Posterior cingulate gyrus (tissue), 11 donors: ENCODE measurements at places on chromosomes 2 and 18.

DNA sequence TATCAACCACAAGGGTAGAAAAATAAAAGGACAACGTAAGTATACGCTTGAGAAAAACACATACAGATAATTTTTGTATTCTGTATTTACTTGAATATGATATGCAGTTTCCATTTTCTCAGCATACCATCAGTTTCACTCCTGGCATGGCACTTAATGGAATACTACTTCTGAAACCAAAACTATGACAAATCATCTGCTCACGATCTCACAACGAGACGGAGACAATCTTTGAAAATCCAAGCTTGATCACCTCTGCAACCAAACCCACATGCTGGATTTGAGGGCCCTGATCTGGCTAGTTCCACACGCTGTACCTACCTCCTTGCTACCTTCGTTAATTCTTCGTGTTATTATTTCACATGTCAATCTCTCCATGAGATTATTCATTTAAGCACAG, 387.6 kb downstream of the NBAS start:
- no peak for DNase-seq

- no peak for DNase-seq
Observed at GRCh38 chr18:25724997-25725396, 365.4 kb downstream of the SS18 start.

DNA sequence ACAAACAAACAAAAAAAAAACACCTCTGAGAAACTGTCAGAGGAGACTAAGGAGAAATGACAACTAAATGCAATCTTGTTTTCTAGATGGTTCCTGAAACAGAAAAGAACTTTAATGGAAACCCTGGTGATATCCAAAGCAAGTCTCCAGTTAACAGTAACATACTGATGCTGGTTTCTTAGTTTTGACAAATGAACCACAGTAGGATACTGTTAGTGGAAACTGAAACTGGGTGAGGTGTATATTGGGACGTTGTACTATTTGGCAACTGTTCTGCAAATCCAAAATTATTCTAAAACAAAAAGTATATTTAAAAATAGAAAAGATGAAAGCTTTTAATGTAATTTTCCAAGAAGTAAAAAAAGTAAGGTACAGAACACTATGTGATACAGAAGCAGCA, 11.4 kb downstream of the SESTD1 start:
- DNase-seq, result no peak

DNA sequence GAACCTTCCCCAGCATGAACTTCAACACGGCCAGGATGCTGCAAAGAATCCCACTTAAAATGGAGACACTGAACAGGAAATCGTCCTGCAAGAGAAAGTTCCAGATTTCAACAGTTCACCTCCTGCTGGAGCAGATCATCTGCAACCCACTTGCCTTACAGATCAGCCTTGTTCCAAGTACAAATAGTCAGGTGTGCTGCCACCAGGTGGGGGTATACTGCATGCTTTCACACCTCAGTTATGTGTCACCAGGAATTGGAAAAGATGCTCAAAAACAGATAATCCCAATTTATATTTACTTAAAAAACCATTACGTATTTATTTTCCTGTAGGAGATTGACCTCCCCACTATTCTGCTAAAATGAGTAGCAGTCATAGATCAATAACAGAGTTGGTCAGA, 212.3 kb downstream of the MGAT5 start:
- no peak for DNase-seq

GRCh38 chr2:138107288-138107687, 143.0 kb downstream of the HNMT start:
- DNase-seq, result no peak

GRCh38 chr2:173148520-173148919, 72.9 kb downstream of the MAP3K20 start:
- DNase-seq, result no peak

- DNase-seq, result no peak
Observed at GRCh38 chr2:102058293-102058833, 66.6 kb downstream of the IL1R2 start.

DNA sequence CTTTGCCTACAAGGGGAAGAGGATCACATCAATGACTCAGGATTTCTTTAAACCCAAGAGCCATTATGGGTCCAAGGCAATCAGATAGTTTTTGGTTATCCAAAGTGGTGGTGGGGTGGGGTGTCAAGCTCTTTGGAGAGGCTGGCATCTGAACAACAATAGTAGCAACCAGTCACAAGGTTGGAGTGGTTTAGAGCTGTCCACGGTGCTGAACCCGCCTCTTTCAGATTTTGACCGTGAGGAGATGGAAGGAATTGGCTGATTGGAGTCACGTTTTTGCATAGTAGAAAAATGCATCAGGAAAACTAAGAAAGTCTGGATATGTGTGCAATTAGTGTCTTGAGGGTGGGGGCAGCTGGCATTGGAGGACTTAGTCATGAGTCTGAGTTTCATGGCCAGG, 159.9 kb downstream of the LOXHD1 start:
- peak; percentile 17 for DNase-seq

- DNase-seq, result no peak
Observed at GRCh38 chr2:20589975-20590703, 60.8 kb downstream of the HS1BP3 start.

GRCh38 chr2:96622544-96622943, 15.6 kb downstream of the KANSL3 start:
- DNase-seq, result no peak

DNA sequence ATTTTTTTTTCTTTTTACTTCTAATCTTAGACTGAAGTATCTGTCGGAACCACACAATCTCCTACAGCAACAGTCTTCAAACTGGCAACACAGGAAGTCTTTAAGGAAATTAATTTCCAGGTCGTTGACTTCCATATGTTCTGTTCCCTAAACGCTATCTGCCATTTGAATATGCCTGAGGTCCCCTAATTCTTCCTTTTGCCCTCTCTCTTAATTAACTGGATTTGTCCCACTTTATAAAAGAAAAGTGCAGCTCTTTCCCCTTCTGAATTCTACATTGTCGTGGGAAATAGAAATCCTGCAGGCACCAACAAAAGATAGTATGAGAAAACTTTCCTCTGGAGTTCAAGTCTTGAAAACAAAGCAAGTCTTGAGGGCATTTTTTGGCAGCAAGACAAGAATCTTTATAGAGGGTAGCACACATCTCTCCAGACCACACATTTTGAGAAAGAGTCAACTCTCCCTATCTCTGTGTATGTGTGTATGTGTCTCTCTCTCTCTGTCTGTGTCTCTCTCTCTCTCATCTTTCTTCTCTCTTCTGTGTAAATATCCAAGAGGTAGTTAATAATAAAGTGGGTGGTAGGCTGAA, 879.8 kb downstream of the SOCS6 start:
- no peak for DNase-seq

GRCh38 chr2:32812316-32812715, 134.4 kb upstream of the LTBP1 start:
- no peak for DNase-seq

- DNase-seq, result no peak
Observed at GRCh38 chr2:216194013-216194412, 84.9 kb downstream of the XRCC5 start.

DNA sequence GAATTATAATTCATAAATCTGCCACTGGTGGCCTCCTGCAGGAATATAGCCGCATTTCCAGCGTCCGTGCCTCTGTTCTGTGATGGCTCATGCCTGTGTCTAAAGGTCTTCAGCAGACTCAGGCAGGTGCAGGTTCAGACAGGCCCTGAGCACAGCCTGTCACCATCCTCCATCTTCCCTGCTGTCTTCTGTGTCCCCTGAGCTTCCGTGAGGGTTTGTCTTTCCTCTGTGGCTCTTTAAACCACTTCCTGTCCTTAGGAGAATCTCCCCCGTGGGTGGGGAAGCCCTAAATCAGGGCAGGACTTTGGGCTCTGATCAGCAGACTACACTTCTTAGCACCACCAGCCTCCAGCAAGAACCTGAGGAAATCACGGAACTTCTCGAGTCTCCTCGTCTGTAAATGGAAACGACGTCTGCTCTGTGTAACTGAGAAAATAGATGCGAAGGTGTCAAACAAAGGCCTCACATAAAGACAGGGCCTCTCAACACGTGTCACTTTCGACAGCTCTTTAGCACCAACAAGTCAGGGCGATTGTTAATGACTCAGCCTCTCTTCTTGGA, 24.1 kb upstream of the NFATC1 start:
- no peak for DNase-seq

- DNase-seq, result no peak
Observed at GRCh38 chr2:187369471-187369870, 78.6 kb downstream of the CALCRL start.

DNA sequence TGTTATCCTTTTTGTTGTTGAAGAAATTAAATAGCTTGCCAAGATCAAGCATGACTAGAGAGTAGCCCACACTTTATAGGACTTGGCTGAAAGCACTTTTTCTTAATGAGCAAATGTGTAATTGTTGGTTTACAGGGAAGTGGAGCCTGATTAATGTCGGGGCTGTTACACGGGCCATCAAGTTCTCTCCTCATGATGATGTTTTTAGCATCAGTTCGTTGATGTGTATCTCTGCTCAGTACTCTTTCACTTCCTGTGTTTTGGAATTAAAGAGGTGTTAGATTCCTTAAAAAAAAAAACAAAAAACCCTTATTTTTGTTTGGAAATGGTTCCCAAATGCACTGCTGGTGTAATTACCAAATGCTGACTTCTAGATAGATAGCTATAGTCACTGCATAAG, 114.2 kb downstream of the PTPRM start:
- no peak for DNase-seq

DNA sequence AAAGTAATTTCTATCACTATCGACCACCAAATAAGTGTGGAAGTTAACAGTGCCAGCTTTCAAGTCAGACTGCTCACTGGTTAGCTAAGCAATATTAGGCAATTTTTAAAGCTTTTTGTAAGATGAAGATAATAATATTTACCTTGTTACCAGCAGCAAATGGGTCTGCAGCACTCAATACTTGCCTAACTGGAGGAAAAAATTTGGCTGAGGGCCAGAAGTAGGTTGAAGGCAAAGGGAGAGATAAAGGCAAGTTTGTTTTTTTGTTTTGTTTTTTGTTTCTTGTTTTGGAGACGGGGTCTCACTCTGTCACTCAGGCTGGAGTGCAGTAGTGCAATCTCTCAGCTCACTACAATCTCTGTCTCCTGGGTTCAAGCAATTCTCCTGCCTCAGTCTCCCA, 675.9 kb downstream of the DPP10 start:
- DNase-seq, result no peak

DNA sequence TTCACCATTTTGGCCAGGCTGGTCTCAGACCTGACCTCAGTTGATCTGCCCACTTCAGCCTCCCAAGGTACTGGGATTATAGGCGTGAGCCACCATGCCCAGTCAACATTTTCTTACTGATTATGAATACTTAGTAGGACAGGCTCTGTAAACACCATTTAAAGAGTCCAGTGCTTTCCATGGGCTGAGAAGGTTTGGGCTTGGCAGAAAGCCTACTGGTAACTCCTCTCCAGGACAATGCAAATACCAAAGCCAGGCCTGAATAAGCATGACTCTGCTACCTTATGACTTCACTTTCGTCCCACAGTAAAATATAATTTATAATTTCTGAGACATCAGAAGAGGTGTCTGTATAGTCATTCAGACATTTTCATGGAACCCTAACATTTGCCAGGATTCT, 60.2 kb upstream of the FAM117B start:
- no peak for DNase-seq

GRCh38 chr2:232030229-232030628, 68.7 kb downstream of the DIS3L2 start:
- no peak for DNase-seq

DNA sequence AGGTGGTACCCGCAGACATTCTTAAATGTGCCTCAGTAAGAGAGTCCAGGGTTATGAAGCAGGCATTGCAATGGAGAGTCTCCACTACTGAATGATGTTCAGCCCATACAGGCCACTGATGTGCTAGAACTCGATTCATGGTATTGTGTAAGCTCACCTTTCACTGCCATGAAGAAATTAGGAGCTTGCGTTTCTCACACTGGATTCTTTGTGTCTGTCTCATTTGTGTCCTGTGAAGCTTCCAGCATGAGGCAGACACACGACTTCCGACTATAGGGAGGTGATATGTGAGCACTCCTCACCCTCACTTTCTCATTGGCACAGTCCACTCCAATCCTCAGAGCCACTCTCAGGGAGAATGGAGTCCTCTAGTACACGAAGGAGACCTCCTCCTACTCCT, 677.4 kb upstream of the RAB6C start:
- DNase-seq, result no peak

- DNase-seq, result no peak
Observed at GRCh38 chr18:31454066-31454708, 6.6 kb downstream of the DSG3 start.

DNA sequence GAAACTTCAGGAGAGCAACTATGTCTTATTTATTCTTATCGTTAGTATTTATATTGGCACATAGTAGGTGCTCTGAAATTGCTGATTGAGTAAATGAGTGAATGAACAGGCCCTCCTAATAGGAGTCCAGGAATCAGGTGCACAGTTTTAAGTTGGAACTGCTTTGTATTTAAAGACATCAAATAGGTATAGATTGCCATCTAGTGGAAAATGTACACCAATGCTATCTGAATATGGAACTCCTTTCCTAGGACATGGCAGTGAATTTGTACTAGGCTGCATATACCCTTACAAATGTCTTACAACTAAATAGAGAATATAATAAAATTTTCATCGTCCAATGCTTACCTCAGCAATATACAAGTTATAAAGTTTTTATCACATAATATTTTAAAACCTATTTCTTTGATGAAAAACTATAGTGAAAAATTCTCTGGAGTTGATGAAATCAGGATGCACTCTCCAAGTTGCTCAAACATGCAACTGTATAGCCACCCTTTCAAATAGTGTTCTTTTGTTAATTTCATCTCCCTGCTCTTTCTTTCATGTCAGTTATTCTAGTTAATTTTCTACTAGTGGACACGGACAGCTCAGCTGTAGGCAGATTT, 318.9 kb upstream of the SYT4 start:
- DNase-seq, result no peak

DNA sequence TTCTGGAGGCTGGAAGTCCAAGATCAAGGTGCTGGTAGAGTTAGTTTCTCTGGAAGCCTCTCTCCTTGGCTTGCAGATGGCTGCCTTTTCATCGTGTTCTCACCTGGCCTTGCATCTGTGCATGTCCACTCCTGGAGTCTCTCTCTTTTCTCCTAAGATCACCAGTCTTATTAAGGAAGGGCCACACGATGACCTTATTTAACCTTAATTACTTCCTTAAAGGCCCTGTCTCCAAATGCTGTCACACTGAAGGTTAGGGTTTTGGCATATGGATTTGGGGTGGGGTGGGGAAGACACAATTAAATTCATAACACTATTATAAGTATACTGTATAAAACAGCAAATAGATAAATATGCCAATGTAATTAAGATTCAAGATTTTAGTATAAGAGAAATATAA, 402.4 kb upstream of the HS6ST1 start:
- no peak for DNase-seq

- no peak for DNase-seq
Observed at GRCh38 chr2:23624378-23624777, 239.4 kb downstream of the KLHL29 start.

DNA sequence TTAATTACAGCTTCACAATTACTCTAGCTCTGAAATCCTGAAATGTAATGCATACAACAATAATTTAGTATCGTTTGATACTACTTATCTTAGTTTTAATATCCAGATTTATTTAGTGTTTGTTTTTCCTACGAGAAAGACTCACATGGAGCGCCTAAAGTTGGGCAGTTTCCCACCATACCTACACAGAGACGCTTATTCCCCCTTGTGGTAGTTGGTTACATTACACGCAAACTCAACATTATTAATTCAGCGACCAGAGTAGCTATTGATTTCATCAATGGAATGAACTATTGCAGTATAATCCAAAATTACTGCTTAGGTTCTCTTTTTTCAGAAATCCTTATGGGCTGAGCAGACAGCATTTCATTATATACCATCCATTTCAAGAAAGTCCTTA, 164.0 kb upstream of the REG3G start:
- no peak for DNase-seq

GRCh38 chr2:165239230-165239629, at the start of gene SCN2A:
Gene SCN2A, plus strand, starts transcription at chr2:165239414. Its CDS starts 56,410 bp downstream, at chr2:165295824.
- DNase-seq, result no peak

GRCh38 chr18:67117804-67118203, 398.7 kb downstream of the DSEL start:
- DNase-seq, result no peak
